Cerebellar cortex (tissue), 1 donor: ENCODE measurements at places on chromosomes 16 and 17.
A peak's percentile ranks its signal among the peaks of the same experiment; 100 is the strongest.

GRCh38 chr16:9850817-9851216, 331.4 kb downstream of the GRIN2A start:
- peak; percentile 50 for DNase-seq

- DNase-seq = no peak
Measured at GRCh38 chr17:77266891-77267341, 126.1 kb downstream of the SEC14L1 start.

GRCh38 chr17:65324611-65325342, 187.6 kb downstream of the RGS9 start:
- no peak for DNase-seq

- no peak for DNase-seq
Measured at GRCh38 chr17:46789610-46790009, 28.9 kb downstream of the WNT3 start.

GRCh38 chr17:69853541-69854224, 221.3 kb upstream of the KCNJ16 start:
- no peak for DNase-seq

GRCh38 chr16:57574086-57574485, 31.6 kb downstream of the ADGRG5 start:
- DNase-seq = no peak

- DNase-seq = no peak
Measured at GRCh38 chr16:4361033-4361943, 10.2 kb upstream of the PAM16 start.

DNA sequence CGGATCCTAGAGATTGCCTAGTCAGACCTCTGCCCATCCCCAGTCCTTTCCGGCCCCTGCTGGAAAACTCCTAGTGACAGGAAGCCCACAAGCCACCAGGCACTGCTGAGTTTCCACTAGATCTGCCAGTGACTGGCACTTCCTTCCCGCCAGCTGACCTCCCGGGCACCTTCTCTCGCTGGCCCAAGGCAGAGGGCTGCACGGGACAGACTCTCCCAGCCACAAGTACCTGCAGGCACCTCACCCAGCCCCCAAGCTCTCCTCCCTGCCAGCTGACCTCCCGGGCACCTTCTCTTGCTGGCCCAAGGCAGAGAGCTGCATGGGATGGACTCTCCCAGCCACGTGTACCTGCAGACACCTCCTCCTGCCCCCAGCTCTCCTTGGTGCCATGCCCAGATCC, 66.3 kb upstream of the DOC2B start:
- no peak for DNase-seq

DNA sequence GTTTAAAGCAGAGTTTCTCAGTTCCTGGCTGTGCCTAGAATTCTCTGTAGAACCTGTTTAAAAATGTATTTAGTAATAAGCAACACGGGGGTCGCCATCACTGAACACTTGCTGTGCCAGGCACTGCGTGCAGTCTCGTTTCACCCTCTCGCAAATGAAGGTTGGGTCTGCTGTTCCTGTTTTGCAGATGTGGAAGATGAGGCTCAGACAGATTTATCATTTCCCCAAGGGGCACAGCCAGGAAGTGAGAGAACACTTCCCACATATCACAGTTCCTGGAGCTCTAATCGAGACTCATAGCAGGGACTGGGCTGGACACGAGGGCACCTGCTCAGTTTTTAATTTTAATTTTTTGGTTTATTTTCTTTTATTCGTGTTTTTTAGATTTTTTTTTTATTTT, 122.7 kb downstream of the ABCC6 start:
- DNase-seq = no peak

GRCh38 chr16:69600202-69600601, 34.4 kb downstream of the NFAT5 start:
- DNase-seq = no peak

GRCh38 chr16:23406546-23407240, 46.3 kb downstream of the COG7 start:
- no peak for DNase-seq

DNA sequence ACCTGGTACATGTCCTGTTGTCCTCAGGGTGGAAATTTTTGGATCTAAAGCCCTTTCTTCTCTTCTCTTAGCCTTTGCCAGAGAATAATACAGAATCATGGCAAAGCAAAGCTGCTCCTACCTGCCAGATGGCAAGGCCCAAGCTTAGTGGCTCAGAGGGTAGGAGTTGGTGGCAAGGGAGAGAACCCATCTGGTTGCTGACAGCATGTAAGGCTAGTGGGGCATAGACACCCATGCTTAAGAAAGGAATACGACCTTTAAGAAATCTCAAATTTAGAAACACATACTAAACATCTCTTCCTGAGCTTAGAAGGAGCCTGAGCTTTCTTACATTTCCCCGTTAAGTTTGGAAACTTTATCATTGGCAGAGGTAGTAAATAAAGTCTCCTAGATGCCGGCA, 395.0 kb upstream of the SOX9 start:
- no peak for DNase-seq

GRCh38 chr17:66782851-66783250, 52.1 kb upstream of the CACNG5 start:
- DNase-seq = no peak

DNA sequence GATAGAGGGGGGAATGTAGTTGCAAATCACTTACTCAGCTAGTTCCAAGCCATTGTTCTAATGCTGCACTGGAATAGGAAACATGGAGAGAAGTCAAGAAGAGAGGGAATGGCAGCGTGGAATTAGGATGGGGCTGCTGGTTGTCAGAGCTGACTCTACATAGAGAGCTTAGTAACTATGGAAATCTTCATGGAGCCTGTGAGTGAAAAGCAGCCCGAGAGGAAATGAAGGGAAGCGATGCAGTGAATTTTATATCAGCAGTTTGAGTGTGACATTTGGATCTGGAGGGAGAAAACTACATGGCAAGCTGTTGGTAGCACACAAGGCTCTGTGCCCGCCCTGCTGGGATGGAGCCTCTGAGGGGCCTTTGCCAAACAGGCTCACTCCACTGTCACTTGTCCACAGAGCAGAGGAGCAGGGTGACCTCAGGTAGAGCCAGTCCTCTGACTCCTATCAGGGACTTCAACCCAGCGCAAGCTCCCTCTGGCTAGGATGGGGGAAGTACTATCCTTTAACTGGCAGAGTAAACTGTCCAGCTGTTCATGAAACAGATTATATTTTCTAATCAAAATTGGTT, 27.9 kb upstream of the PMFBP1 start:
- peak; percentile 40 for DNase-seq

DNA sequence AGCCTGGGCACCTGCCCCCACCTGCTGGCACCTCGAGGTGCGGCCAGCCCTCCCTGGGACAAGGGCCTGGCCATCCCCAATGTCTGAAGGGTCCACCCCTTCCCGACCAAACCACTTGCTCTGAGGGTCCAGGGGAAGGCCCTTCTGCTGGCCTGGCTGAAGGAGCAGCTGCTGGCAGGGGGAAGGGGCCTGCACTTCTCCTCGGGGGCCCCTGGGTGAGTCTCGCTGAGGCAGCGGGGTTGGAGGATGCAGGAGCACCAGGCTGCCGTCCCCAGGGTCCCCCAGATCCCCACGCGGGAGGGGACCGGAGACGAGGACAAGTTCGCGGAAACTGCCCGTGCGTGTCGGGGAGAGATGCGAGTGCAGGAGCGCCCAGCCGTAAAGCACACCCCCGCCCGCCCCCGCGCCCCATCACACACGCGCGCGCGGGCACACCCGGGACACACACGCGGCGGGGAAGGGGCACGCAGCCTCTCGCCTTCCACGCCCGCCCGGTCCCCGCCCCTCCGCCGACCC, 725 bp upstream of the CACNA1H start:
- DNase-seq = no peak

DNA sequence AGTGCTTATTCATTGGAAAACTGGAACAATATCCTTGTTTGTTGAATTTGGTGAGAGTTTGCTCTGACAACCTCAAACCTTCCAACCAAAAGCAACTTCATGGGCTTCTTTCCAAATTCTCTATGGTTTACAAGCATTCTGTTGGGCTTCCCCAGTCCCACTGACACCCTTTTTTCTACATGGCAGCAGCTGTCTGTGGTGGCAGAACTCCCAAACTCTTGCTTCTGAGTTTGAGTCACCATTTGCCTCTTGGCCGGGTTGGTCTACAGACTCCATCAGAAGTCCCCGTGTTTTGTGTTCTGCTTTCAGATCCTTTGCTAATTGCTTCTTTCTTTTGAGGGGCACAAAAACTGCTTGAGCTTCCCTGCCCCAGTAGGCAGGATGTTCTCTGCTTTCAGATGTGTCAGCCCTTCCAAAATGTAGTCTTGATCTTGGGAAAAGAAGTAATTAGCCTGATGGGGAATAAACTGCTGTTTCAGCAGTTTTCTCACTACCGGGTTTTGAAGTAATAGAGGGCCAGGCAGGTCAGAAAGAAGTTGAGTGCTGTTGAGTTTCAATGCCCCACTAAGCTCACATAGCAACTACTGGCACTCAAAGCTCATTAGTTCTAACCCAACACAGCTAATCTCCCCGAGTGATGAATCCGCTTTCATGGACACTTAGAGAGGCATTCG, 80.7 kb downstream of the HS3ST3A1 start:
- DNase-seq = no peak

GRCh38 chr16:84214451-84215066, 23.6 kb downstream of the ADAD2 start:
- DNase-seq = no peak

- DNase-seq = no peak
Measured at GRCh38 chr16:26598061-26598460, 468.7 kb upstream of the C16orf82 start.

- peak; percentile 59 for DNase-seq
Measured at GRCh38 chr16:66610111-66610820, 5.8 kb downstream of the CMTM3 start.

- no peak for DNase-seq
Measured at GRCh38 chr16:86758932-86759331, 180.6 kb downstream of the FOXL1 start.

GRCh38 chr16:55372792-55373488, 48.9 kb downstream of the IRX6 start:
- DNase-seq = peak; percentile 79

DNA sequence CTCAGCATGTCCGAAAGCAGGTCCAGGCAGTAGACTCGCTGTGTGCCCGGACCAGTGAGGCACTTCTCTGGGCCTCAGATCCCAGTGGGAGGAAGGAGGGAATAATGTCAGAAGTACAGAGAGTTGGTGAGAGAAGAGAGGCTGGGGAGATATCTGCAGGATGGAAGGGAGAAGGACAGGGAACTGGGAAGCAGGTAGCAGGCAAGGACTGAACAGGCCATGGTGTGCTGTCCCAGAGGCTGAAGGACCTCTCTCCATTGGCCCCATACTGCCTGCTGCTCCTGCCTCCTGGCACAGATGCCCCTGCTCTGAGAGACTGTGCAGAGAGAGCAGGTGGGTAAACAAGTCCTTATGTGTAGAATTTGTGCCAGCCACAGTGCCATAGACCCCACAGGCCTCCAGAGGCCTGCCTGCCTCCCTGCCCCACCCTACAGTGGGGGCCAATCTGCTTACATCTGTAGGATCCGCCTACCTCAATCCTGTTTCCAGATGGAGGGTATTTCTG, 34.2 kb upstream of the CRHR1 start:
- DNase-seq = no peak

- no peak for DNase-seq
Measured at GRCh38 chr17:75472119-75472518, 15.7 kb downstream of the TMEM94 start.

GRCh38 chr16:9159839-9160550, 68.6 kb downstream of the HAPSTR1 start:
- DNase-seq = peak; percentile 66

- peak; percentile 75 for DNase-seq
Measured at GRCh38 chr17:69802045-69802740, 272.8 kb upstream of the KCNJ16 start.

- no peak for DNase-seq
Measured at GRCh38 chr17:50452630-50453300, 15.9 kb downstream of the CHAD start.
